Activated CD4-positive, alpha-beta T cell treated with anti-CD3 and anti-CD28 coated beads, Interleukin-2, amount 10 ng/mL, durations not matched to agents 7 days and 5 days (primary cell): ENCODE measurements at places on chromosomes 16 and 17. TPM values are rescaled to one million over a fixed set of nuclear protein-coding genes. Genes with fewer than 3 reads are reported as not detected.

- DNase-seq, result no peak
Measured at GRCh38 chr17:19354748-19355147, 7.8 kb downstream of the B9D1 start.

- DNase-seq, result no peak
Measured at GRCh38 chr17:61200339-61200715, 199.3 kb upstream of the TBX2 start.

NOS2 gene
- total RNA-seq, result not detected

PFAS gene
- total RNA-seq, result 54.0 TPM

RAI1 gene
- total RNA-seq, result 18.5 TPM

CTRB2 gene
- not detected for total RNA-seq
